ENCODE measurements at places on chromosomes 3 and 15. TPM values are rescaled to one million over a fixed set of nuclear protein-coding genes. Genes with fewer than 3 reads are reported as not detected.

DNA sequence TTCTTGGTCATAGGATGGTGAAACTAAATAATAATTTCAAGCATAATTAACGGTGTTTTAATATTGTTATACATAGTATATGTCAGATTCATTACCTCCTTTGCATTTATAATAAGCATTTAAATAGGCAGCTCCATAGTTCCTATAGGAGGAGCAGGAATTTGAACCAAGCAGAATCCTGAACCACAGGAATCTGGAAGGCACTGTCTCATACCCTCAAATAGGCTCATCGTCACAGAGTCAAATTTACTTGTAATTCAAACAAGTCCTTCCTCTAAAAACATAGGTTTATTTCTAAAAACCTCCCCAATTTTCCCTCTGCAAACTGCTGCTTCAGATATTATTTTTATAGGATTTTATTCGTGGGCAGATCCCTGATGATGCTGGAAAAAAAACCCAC is 376.3 kb upstream of the ARHGEF26 start:
- peak; percentile 42 for DNase-seq

DNA sequence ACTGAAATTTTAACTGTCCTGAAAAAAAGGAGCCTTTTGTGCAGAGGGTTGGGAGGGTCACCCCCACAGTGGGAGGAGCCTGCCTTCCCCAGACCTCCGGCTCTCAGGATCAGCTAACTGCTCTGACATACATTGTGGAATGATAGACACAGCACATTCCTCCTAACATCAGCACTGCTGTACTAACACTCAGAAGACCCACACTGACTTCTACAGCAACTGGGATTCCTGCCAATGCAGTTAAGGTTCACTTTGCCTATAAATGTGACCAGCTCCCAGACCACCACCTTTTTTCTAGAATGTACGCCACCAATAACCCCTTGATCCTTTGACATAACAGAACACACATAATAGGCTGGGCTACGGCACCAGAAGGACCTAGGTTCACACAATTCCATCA is 3.2 kb downstream of the CPEB1 start:
- no peak for DNase-seq

GRCh38 chr15:77907824-77908751 is 169.4 kb downstream of the TBC1D2B start:
- DNase-seq, result peak; percentile 60

- no peak for DNase-seq
Observed at GRCh38 chr15:38992506-38992905, 427.9 kb upstream of the RASGRP1 start.

SEMA3F gene
- total RNA-seq, result 45.7 TPM

CHRM5 gene
- total RNA-seq, result not detected

CLRN1 gene
- not detected for total RNA-seq

TFDP2 gene
- total RNA-seq, result 87.7 TPM

DCLK3 gene
- not detected for total RNA-seq

CISH gene
- 0.53 TPM for total RNA-seq
